ENCODE measurements at places on chromosomes 6 and 20.

- DNase-seq, result no peak
These were observed 233.6 kb downstream of the BMP7 start for GRCh38 chr20:57032847-57033246.

GRCh38 chr6:142943711-142944123 is 1.3 kb downstream of the HIVEP2 start:
- DNase-seq, result no peak

GRCh38 chr6:163254341-163254835 is 160.1 kb upstream of the QKI start:
- DNase-seq, result no peak

DNA sequence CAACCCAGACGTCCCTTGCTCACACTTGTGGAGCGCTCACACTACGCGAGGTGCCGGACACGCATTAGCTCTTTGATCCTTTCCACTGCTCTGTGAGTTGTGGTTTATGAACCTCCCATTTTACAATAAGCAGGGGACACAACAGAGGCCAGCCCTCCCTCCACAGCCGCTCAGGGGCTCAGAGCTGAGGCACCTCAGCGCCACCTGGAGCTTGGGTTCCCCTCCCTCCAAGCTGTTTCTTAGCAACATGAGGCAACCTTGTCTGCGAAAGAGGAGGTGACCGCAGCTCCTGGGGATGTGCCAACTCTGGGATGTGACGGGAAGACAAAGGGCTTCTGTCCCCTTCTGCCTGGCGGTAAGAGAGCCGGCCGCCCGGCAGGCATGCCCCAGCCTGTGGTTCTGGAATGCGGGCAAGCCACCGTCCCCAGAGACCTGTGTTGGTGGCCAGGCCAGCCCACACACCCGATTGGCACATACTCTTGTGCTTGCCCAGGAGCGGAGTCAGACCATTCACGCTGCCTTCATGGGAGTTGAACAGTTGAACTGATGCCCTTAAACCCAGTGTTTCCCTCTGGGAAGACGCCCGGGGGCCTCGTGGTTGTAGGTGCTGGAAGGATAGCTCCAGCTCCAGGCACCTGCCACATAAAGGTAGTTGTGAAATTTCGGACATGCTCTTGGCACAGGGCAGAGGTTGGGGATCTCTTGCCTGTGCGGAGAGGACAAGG is 44.5 kb downstream of the RBM38 start:
- no peak for DNase-seq

DNA sequence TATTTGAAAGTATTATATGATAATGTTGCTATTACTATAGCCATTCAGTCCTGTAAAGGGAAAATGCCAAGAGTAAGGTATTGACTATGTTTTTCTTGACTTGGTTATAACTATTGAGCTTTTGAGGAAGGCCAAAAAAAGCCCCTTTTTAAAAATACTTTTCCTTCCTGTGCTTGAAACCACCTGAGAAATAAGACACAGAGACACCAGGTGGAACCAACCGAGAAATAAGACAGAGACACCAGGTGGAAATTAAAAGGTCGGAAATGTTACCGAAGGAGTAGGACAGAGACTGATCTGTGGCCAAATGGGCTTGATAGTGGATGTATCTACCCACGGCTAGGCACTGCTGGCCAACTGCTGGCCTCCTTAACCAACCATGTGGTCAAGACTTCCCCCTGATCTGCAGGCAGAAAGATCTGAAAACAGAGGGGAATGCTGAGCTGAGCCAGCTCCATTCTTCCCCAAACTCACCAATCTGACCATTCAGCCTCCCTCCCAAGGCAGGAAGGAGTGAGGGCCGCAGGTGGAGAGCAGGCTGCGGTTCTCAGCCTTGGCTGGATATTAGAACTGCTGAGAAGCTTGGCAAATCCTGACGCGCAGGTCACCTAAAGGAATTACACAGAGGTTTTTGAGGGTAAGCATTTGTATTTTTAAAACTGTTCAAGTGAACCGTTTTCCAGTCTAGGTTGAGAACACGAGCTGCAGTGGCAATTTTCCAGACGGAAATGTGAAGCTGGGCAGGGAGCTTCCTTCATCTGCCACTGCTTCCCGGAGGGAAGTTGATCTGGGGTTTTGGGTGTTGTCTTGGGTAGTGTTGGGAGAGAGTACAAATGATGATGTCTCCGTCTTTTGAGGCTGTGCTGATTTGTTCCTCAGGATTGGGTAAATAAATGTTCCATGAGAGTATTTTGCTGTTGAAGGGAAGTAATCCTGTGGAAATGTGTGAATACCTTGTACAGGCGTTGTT is 121.7 kb upstream of the EXOC2 start:
- no peak for DNase-seq

- DNase-seq, result no peak
These were observed 78.0 kb upstream of the ELOVL5 start for GRCh38 chr6:53426667-53427270.

DNA sequence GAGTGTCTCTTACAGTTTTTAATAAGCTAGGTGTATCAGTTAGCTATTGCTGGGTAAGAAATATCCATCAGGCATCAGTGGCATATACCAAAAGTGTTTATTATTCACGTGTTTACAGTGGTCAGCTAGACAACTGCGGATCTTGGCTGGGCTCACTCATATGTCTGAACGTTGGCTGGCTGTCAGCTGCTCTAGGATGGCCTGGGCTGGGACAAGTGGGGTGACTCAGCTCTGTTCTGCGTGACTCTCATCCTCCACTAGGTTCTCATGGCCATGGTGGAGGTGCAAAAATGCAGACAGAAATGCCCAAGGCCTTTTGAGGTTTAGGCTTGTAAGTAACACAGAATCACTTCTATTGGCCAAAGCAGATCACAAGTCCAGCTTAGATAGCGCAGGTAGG is 22.0 kb downstream of the ZNF341 start:
- DNase-seq, result no peak

GRCh38 chr20:25066386-25066785 is 8.4 kb upstream of the ACSS1 start:
- no peak for DNase-seq

DNA sequence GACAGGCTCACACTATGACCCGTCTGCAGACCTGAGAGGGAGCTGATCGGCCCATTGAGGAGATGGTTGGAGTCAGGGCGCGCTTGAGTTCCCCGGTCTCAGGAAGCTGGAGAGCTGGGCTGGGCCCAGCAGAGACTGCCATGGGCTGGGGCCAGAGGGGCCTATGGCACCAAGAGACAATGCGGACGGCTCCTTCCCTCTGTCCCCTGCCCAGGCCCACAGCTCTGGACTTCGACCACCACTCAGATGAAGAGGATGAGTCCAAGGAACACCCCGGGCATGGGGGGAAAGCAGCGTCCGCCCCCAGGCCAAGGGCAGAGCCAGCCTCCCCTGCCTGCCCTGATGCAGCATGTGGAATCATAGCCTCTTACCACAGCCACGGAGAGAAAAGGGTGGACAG is 40.2 kb upstream of the PHACTR3 start:
- DNase-seq, result no peak

DNA sequence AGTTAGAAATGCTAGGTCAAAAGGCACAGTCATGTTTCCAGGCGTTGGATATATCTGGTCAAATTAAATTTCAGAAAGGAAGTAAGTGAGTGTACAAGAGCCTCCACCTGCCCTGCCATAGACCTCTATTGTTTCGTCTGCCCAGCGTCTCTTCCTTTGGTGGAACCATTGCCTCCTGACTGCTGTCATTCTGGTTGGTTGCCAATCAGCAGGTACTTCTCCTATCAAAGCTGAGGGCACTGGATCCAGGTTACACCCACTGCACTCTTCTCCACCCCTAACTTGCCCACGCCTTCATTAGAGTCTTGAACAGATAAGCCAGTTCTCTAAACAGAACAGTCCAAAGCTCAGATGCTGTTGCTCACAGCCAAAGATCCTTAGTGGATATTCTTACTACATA is 2.6 kb upstream of the WFDC5 start:
- no peak for DNase-seq

GRCh38 chr6:163739408-163739725 is 324.8 kb downstream of the QKI start:
- no peak for DNase-seq

DNA sequence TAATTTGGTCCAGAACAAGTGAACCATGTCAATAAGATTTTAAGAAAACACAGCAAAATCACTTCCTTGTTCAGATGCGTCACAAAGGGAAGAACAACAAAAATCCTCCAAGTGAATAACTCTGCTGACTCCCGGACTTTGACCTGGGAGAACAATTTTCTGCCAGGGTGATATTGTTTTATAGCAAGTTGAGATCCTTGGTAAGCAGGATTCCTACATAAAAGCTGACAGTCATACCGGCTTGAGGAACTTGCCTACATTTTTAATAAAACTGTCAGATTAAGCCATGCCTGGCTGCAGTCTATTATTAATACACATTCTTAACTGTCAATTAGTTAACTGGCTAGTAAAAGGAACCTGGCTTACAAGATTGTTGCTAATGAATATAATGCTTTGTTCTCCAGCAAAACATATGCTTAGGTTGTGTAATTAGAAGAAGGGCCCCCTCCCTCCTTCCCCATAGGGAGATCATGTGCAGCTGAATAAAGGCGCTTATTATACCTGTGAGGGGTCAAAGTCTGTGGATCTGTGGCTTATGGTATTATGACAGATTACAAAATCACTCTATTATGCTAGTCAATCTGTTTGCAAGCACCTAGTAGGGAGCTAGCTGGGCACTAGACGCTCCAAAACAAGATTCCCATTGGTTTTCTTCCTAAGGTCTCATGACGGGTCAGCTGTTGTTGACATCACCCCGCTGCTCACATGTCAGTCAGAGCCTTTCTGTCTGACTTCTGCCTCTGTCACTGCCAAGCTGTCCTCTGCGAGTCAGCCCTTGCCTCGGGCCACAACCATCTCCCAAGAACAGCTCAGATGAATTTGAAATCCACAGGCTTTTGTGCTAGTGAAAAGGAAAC is 44.6 kb upstream of the SEC63 start:
- no peak for DNase-seq

- no peak for DNase-seq
These were observed 89.2 kb upstream of the ARID1B start for GRCh38 chr6:156687789-156688619.

- no peak for DNase-seq
These were observed 568 bp downstream of the AGPAT1 start for GRCh38 chr6:32175322-32175710.

- no peak for DNase-seq
These were observed 172.4 kb downstream of the TBC1D32 start for GRCh38 chr6:121161886-121162285.

DNA sequence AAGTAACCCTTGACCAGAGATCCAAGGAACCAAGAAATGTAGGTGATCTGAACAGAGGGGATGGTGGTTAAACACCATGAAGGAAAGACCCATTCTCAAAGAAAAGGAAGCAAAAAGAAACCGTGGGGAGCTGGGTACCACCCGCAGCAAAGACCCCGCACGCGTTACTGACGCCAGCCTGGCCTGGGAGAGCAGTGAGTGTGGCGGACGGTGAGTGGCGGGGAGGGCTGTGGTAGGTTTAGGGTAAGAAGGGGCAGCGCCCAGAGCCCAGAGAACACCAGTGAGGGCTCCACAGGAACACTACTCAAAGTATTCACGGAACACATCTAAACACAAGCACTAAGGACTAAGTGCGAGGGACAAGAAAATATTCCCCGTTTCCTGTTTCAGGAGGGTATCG is 4.2 kb downstream of the GMEB2 start:
- no peak for DNase-seq

- no peak for DNase-seq
These were observed 154.7 kb downstream of the PHF3 start for GRCh38 chr6:63790334-63790733.

GRCh38 chr6:44672086-44672485 is 284.6 kb downstream of the CDC5L start:
- DNase-seq, result no peak

- no peak for DNase-seq
These were observed 2.4 kb downstream of the B3GALT4 start for GRCh38 chr6:33279257-33279695.

GRCh38 chr20:51660672-51661608 is 107.2 kb downstream of the ATP9A start:
- peak; percentile 99 for DNase-seq

DNA sequence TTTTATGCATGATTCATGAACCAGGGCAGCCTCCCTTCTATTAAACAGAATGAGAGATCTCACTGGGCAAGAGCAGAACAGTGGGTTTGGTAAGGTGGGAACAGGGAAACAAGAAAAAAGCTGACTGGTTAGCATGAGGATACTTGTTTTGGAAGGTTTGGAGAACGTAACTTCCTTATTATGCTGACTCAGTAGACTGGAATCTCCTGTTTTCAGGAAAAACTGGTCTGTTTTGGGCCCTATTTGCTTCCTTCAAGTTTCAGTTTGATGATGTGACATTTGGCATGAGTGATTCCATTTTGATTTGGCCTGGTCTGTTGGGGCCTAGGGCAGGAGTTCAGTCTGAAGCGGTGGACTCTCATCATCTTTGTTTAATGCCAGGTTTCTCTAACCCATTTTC is 172.0 kb downstream of the MYLK4 start:
- DNase-seq, result no peak

DNA sequence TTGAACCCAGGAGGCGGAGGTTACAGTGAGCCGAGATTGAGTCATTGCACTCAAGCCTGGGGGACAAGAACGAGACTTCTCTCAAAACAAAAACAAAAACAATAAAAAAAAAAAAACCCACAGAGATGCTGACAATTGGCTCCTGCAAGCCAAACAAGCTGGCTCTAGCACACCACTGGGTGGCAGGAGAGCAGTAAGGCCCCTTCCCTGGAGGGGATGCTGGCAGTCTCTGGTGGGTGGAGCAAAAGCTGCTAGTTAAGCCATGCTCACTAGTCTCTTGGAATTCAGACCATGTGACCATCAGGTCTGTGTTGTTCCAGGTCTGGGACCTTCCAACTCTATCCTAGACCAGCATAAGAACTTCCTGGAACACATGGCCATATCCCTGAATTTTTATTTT is 18.9 kb upstream of the DSN1 start:
- no peak for DNase-seq

DNA sequence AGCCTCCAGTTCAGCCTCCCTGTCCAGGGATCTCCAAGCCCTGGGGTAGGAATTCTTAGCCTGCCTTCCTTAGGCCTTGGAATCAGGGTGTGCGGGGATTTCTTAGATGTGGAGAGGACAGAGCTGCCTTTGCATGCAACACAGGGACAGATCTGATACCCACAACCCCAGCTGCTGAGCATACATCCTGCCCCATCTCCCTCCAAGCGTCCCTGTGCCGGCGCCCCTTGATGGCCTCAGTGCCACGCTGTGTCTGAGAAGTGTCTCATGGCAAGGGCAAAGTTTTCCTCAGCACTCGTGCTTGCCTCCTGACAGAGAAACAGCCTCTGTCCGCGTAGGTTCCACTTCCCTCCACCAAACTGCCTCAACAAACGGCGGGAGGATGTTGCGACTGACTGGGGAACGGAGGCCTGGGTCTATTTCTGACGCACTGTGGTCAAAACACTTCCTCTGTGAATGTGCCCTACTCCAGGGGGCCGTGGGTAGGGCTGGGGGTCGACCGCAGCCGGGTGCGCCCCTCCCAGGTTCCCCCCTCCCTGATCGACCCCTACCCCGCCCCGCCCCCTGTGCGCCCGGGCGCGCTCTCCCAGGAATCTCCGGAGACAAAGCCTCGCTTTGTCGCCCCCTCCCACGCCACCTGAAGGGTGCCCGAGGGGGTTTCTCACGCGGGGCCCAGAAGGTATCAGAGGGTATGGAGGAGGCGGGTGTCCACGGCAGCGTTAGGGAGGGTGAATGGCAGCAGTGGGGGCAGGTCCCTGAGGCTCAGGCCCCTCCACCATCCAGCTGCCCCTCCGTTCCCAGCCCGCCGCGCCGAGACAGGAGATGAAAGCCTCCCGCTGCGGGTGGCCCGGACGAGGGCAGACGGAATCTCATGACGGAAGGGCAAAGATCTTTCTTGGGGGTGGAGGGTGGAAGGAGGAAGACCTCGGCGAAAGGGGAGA is 806 bp downstream of the MICAL1 start:
- no peak for DNase-seq
